ENCODE measurements at places on chromosomes 13 and 19. TPM values are rescaled to one million over a fixed set of nuclear protein-coding genes. Genes with fewer than 3 reads are reported as not detected.

Gene CEACAM3
- total RNA-seq = not detected

Gene GPX4
- 237 TPM for total RNA-seq

- DNase-seq = no peak
Measured at GRCh38 chr13:23203516-23203915, 22.7 kb downstream of the SGCG start.

- DNase-seq = peak; percentile 53
Measured at GRCh38 chr19:3275583-3276340, 51.3 kb downstream of the CELF5 start.

GRCh38 chr13:114258589-114258988 lies 22.8 kb upstream of the UPF3A start:
- DNase-seq = no peak

- no peak for DNase-seq
Measured at GRCh38 chr19:8648240-8648639, 17.8 kb downstream of the NFILZ start.

GRCh38 chr19:1102407-1103131 lies 1.2 kb upstream of the GPX4 start:
- DNase-seq = peak; percentile 92

- no peak for DNase-seq
Measured at GRCh38 chr19:47741544-47742140, 3.7 kb upstream of the NOP53 start.

- no peak for DNase-seq
Measured at GRCh38 chr13:84362777-84363176, 480.5 kb upstream of the SLITRK1 start.

DNA sequence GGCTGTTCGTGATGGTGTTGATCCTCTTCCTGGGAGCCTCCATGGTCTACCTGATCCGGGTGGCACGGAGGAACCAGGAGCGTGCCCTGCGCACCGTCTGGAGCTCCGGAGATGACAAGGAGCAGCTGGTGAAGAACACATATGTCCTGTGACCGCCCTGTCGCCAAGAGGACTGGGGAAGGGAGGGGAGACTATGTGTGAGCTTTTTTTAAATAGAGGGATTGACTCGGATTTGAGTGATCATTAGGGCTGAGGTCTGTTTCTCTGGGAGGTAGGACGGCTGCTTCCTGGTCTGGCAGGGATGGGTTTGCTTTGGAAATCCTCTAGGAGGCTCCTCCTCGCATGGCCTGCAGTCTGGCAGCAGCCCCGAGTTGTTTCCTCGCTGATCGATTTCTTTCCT lies 12.2 kb upstream of the C19orf33 start:
- no peak for DNase-seq

DNA sequence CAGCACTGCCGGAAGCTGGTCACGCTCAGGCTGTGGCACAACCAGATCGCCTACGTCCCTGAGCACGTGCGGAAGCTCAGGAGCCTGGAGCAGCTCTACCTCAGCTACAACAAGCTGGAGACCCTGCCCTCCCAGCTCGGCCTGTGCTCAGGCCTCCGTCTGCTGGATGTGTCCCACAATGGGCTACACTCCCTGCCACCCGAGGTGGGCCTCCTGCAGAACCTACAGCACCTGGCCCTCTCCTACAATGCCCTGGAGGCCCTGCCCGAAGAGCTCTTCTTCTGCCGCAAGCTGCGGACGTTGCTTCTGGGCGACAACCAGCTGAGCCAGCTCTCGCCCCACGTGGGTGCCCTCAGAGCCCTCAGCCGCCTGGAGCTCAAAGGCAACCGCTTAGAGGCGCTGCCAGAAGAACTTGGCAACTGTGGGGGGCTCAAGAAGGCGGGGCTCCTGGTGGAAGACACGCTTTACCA lies 3.2 kb upstream of the MAP2K7 start:
- DNase-seq = no peak

DNA sequence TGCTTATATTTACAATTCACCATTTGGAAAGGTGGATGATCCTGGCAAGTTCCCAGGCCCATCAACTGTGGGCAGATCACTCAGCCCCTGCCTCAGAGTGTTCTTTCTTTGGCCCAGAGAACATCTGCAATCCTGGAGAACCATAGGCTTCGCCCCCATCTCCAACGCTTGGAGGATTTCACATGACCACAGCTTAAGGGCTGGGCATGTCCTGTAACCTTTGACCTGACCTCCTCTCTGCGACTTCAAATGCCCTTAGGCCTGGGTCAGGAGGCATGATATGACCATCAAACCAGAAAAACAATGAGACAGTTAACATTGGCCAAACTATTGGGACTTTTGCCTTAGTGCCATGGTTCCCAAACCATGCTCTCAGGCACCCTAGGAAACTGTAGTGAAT lies 7.2 kb upstream of the MBNL2 start:
- DNase-seq = no peak

- DNase-seq = no peak
Measured at GRCh38 chr19:928471-929202, 2.8 kb downstream of the ARID3A start.

GRCh38 chr19:47225746-47226425 lies 5.1 kb downstream of the BBC3 start:
- no peak for DNase-seq
